Naive thymus-derived CD8-positive, alpha-beta T cell (primary cell): ENCODE measurements at places on chromosomes 5 and 9. TPM values are rescaled to one million over a fixed set of nuclear protein-coding genes. Genes with fewer than 3 reads are reported as not detected.

- DNase-seq: no peak
These were observed 12.2 kb downstream of the AFAP1L1 start for GRCh38 chr5:149283626-149284480.

GRCh38 chr5:14440223-14440581, 141.4 kb upstream of the OTULINL start:
- no peak for DNase-seq

- no peak for DNase-seq
These were observed 86.4 kb downstream of the INIP start for GRCh38 chr9:112631313-112632070.

- no peak for DNase-seq
These were observed 56.7 kb downstream of the HSPA4 start for GRCh38 chr5:133108481-133108921.

DNA sequence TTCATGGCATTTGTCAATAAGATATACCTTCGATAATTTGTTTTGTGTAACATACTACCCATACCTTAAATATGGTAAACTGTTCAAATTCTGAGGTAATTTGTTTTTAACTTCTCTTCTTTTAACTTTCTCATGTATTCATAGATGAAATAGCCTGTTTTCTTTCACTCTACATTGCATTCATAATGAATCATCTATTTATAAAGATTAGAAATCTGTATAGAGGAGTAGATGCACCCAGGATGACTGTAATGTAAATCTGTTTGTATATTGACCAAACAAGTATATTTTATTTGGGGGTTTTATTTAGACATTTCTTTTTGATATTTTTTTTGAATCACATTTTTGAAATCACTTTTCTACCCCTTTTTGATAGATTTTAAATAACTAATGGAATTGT, 144.6 kb downstream of the CD180 start:
- no peak for DNase-seq

- no peak for DNase-seq
These were observed 50.2 kb downstream of the PLPP1 start for GRCh38 chr5:55484531-55484930.

Gene SDHA
- total RNA-seq: 130 TPM
